ENCODE measurements at places on chromosomes 7 and 10.

- DNase-seq = no peak
Measured at GRCh38 chr10:78338717-78339116, 305.1 kb downstream of the RPS24 start.

- no peak for DNase-seq
Measured at GRCh38 chr7:102287111-102287980, 678 bp downstream of the SH2B2 start.

- no peak for DNase-seq
Measured at GRCh38 chr7:40733114-40733513, 598.3 kb downstream of the SUGCT start.

DNA sequence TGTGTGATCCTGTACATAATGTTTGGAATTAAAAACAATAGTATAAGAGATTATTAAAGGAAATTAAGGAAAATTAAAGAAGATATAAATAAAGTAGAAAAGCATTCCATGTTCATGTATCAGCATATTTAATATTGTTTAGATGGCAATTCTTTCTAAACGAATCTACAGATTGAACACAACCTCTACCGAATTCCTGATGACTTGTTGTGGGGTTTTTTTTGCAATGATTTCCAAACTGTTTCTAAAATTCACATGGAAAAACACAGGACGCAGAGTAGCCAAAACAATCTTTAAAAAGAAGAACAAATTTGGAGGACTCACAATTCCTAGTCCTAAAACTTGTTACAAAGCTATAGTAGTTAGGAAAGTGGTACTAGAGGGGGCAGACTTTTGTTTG lies 573.4 kb upstream of the IGFBP3 start:
- DNase-seq = no peak

GRCh38 chr7:116633131-116633988 lies 38.6 kb upstream of the MET start:
- DNase-seq = no peak
